Right forelimb (tissue), 1 donor: ENCODE measurements at places on chromosomes 12 and 14.
A peak's percentile ranks its signal among the peaks of the same experiment; 100 is the strongest.

DNA sequence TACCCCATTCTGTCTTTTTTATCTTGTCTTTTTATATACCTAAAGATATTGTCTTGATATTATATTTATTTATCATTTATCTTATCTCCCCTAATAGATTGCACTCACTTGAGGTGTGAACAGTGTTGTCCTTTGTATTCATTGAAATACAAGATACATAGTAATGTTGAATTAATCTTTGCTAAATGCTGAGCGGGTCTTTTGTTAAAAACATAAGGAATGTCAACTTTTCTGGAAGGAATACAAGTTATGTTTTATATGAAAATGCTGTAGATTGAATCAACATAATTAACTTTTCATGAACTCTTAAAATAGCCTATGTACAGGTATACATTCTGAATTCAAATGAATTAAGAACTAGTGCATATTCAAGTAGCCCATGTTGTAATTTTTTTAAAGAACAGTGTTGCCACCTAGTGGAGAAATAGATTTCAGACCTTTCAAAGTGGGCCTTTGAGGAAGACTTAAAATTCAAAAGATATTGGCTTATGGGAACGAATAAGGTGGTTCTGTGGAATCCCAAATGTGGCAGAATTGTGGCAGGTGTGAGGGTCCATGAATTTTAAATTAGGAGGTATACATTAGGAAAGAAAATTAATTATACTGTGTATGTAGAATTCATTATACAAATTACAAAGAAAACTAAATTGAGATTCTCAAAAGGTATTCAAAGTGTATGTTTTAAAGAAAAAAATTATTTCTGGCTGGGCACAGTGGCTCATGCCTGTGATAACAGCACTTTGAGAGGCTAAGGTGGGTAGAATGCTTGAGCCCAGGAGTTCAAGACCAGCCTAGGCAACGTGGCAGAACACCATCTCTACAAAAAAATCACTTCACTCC is 19.1 kb downstream of the BBOF1 start:
- no peak for DNase-seq

DNA sequence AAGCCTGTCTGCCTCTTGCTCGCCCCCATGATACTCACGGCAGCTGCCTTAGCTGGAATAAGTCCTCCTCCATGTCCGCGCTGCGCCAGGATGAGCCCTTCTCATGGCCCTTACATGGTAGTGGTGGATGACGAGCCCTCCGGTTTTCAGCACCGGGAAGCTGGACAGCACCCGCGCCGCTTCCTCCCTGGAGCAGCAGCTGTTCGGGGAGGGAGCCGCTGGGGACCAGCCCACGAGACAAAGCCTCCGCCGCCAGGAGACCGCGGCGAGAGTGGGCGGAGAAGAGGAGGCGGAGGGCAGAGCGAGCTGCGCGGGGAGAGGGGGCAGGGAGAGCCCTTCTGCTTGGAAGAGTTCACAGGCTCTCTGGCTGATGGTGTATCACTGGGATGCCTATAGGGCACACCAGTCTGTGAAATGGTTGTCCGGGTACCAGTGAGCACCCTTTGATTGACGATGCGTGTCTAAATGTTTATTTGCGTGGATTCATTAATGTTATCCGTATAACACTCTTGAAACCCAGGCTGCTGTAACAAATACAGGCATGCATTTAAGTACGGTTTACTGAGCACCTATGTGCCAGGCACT is at the start of gene SVOP:
TSS of gene SVOP (minus strand) at position 273 of the 585 bp plus-strand sequence. CDS start at position 73, 200 bp downstream.
- peak; percentile 88 for DNase-seq

GRCh38 chr12:41289501-41289900 is 101.4 kb downstream of the PDZRN4 start:
- no peak for DNase-seq

- no peak for DNase-seq
These were observed 553.6 kb upstream of the ATP2B1 start for GRCh38 chr12:90262251-90262650.

GRCh38 chr12:50050410-50051098 is 6.8 kb upstream of the ASIC1 start:
- peak; percentile 70 for DNase-seq
